ENCODE measurements at places on chromosomes 5 and 9.
A peak's percentile ranks its signal among the peaks of the same experiment; 100 is the strongest.

DNA sequence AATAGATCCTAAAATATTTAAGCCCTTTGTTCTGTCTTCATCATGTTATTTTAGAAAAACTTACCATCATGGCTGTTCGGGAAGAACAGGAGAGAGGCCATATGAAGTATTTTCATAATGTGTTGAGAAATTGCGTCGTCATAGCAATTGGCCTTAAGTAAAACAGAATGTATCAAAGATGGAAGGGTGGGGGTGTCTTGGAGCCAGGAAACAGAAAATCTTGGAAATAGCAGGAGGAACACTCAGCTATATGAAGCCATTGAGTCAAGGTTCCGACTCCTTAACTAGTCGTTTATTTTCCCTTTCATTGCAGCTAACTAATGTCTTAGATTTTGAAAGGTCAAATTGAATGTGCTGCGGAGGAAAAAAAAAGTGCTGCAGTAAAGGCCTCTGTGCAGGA lies 1.3 kb downstream of the SPTAN1 start:
- DNase-seq = no peak

- DNase-seq = no peak
Measured at GRCh38 chr9:17970277-17970676, 391.4 kb downstream of the SH3GL2 start.

GRCh38 chr5:112696786-112697185 lies 40.9 kb upstream of the APC start:
- no peak for DNase-seq

- no peak for DNase-seq
Measured at GRCh38 chr5:139287890-139288635, 5.5 kb upstream of the MATR3 start.

DNA sequence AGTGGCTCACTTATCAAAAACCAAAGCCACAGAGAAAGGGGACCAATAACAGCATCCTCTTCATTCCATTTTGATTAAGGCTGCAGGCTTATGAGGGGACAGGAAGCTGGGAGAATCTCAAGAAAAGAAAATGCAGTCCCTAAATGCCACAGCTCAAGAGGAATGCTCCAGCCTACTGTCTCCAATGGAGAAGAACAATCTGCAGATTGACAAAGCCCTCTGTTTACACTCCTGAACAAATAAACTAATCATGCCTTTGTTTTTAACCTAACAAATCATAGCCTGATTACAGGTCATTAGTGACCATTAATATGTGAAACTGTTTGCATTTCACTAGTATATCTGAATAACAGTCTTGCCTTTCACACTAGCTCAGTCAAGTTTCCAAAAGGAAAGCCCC lies 26.5 kb downstream of the PPP2R2B start:
- DNase-seq = no peak

DNA sequence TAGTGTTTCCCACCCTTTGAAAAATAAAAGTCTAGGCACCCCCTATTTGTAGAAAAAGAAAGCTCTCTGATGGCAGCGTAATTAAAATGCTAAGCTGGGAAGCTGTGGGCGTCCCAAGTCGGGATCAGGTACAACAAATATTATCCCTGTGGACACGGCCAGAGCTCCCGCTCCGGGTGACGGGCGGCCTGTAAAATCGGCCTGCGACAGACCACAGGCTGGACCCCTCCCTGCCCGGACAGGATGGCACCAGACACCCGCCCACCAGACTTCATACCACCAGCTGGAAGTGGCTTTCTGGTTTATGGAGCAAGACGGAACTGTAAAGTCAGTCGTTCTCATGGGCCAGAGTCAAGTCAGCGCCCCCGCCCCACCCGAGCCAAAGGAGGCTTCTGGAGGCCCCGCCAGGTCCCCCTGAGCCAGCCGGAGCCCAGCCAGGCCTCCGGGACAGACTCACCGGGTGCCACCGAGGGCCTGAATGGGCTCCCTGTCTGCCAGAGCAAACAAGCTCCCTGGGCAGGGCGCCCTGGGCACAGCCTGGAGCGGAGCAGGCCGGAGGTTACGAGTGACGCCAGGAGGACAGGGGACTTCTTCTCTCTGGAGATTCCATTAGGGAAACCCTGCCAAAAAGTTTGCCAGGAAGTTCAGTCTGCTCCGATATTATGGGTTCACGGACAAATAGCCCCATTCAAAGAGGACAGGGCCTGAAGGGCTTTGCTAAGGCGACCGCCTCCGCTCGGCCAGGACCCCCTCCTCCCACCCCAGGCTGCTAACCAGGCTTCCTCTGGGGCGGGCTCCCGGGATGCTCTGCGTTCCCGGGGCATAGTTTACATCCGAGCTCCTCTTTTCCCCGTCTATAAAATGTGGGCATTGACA lies 173.7 kb downstream of the ERCC6L2 start:
- DNase-seq = no peak

DNA sequence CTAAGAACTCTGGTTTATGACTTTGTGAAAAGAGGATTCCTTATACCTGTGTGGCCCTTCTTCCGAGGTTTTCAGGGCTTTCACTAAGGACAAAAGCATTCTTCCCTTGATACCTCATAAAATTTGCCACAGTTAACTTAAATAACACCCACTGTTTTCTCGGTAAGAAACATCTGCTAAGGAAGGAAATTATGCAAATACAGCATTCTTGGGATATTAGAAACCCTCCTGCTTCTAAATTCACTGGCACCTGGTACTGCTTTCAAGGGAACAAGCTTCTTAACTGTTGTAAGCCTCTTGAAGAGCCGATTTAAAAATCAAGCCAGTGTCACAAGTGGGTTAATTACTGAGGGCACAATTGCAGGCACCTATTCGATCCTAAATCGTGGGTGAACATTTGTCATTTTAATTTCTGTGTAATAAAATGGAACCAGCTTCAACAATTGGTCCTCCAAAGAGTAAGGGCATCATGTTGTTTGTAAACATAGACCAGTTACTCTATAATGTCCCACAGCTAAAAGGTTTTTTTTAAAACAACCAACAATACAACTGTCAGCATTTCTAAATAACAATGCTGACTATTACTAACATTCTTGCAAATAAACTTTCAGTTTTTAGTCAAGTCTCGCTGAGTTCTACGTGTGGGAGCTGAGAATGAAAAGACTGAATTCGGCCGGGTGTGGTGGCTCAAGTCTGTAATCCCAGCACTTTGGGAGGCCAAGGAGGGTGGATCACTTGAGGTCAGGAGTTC lies 26.6 kb downstream of the AK3 start:
- no peak for DNase-seq

DNA sequence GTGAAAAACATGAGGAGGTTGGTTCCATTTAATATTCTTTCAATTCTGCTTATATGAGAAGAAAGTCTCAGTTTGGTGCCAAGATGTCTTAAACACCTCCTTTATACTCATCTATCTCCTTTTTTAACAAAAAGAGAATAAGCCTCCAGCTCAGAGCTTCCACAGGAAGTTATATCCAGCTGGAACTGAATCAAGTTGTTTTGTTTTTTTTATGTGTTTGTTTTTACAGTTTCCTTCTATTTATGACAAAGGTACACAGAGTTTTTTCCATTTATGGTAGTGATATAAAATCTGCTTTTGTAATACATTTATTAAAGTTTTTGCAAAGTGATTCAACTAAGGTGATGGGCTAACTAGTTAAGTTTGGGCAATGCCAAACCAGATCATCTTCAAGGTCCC lies 10.4 kb downstream of the SPARC start:
- no peak for DNase-seq

DNA sequence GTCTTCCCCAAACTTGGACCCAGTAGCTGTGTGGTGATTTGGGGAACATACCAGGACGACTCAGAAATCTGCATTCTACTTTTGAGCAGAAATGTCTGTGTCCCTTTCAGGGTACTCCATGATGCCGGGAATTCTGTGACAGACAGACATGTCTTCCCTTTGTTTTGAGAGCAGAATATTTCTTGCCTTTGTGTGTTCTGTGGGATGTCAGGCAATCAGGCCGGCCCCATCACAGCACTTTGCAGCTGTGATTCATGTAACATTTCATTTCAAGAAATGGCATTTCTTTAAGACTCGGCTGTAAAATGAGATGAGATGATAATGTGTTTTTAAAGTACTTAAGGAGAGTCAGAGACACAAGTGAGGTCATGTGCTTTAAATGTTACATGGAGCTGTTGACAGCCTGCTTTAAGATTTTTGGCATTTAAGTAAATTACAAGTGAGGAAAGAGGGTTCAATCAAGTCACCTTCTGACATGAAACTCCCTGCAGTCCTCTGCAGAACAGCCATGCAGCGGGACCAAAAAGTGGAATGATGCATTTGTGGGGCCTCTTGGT lies 98.7 kb downstream of the SLC28A3 start:
- no peak for DNase-seq

GRCh38 chr9:70259512-70259802 lies 679 bp downstream of the SMC5 start:
- peak; percentile 7 for DNase-seq

DNA sequence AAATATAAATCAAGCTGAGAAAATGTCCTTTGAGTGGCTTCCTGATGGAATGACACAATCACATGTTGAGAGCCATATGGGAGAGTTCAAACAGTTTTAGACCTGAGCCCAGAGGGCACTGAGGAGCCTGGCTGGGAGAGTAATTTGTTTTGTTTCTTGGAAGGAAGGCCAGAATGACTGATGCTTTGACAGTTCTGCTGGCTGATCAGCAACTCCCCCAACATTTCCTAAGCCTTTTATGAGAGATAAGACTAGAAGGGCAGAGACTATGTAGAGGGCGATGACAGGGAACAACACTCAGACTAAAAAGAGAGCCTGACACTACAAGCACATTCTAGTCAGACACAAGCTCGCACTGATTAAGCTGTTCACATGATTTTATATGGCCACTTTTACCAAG lies 169.2 kb downstream of the COX7C start:
- no peak for DNase-seq

GRCh38 chr9:125847735-125848134 lies 100.6 kb downstream of the PBX3 start:
- no peak for DNase-seq

DNA sequence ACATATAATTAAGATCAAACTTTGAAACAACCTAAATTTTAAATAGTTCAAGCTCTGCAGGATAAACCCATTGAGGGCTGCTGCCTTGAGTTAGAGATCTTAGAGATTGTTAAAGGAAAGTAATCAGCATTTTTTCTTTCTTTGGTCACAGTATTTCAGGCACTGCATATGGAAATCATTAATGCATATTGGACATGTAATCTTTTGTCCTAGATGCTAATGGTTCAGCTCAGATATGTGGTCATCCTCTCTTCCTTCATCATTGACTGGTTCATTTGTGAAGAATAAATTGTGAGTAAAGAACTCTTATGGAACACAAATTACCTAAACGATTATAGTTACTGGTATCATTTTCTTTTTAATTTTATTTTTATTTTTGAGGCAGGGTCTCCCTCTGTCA lies 82.0 kb upstream of the PRLR start:
- no peak for DNase-seq

DNA sequence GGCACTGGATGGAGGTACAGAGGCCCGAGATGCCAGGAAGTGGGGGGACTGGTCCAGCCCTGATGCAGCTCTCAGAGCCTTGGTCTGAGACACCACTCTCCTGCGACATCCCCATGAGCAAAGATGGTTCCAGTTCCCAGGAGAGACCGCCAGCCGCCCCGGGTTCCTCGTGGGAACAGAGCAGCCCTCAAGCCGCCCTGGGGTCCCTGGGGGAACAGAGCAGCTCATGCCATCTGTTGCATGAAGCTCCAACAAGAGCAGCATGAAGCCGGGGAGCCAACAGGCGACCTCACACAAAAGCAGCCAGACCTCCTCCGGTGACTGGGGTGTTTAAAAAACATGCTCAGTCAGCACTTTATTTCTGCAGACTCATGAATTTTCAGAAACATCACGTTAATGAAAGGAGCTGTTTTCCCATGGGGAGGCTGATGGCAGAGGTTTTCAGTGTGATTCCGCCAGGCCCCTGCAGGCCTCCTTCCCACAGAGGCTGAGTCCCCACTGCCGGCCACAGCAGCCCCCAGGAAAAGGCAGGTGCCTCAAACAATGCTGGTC lies 6.2 kb downstream of the SLC6A18 start:
- no peak for DNase-seq

GRCh38 chr5:156694598-156694997 lies 155.5 kb upstream of the PPP1R2B start:
- no peak for DNase-seq

GRCh38 chr5:89265511-89266179 lies 382.7 kb upstream of the MEF2C start:
- DNase-seq = no peak

DNA sequence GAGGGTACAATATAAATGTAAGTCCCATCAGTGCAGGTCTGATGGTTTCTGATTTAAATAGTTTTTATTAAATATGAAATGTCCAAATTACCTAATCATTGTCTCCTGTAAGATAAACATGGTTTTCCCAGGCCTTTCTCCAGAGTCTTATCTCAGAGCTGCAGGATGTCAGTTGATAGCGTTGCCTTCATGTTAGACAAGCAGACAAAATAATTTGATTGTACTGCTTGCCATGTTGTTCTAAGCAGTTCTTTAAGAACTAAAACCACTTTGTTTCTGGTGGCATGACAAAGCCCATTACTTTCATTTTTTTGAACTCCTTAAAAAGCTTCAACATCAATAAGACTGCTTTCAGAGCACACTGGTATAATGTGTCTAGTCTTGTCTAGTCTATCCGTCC lies 1073.5 kb downstream of the MAT2B start:
- no peak for DNase-seq

DNA sequence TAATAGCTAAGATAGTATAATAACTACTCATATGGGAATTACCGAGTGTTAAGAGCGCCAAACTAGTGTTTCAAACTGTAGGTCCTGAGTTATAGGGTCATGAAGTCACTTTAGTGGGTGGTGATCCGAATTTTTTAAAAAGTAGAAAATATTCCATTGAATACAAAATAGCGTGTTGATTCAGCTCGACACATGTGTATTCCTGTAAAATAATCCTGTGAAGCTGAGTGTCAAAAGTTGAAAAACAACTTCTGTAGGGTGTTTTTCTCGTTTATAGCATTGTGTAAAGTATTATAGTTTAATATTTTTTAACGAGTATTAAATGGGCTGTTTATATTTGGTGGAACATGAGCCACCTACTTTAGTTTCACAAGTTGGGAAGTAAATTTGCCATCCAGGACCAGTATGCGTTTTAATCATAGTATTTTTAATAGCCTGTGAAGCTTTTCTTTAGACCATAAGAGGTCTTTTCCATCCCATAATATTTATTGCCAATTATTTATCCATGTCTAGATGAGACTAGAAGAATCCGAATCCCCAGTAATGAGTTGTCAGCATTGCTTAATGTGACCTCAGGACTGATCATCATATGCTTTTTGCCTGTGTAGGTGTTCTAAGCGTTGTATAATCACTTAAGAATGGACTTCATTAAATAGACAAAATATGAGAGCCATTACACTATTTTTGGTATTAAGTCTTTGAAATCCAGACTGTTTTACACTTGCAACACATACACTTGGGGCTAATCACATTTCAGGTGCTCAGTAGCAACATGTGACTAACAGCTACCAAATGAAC lies 84.1 kb downstream of the PTPDC1 start:
- DNase-seq = no peak
